ENCODE measurements at places on chromosomes 12 and 14.

GRCh38 chr14:88910386-88910785 lies 85.9 kb downstream of the TTC8 start:
- no peak for DNase-seq

- DNase-seq: no peak
These were observed 289.0 kb upstream of the RPL10L start for GRCh38 chr14:46940611-46941010.

GRCh38 chr14:83470466-83470865 lies 1936.8 kb upstream of the SEL1L start:
- DNase-seq: peak; percentile 94

GRCh38 chr14:59343585-59343984 lies 121.6 kb downstream of the GPR135 start:
- no peak for DNase-seq

- no peak for DNase-seq
These were observed 3.0 kb upstream of the SSTR1 start for GRCh38 chr14:38204719-38205115.

- DNase-seq: peak; percentile 54
These were observed 214.8 kb downstream of the CHST11 start for GRCh38 chr12:104671409-104672095.

GRCh38 chr14:20262642-20263128 lies 23.6 kb downstream of the OR11H4 start:
- DNase-seq: peak; percentile 51

DNA sequence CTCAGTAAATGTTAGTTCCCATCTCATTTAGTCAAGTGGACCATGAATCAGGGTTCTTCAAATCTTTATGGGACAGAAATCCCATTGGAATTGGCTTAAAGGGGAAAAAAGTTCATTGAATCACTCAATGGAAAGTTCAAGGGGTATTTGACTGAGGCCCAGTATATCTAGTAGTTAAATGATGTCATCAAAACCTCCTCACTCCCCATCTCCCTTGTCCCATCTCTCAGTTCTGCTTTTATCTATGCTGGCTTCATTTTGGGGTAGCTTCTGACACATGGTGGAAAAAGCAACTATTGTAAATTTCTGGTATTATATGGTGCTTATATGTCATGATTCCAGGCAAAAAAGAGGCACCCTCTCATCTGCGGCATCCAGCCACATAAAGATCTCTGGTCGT lies 51.9 kb downstream of the DAAM1 start:
- no peak for DNase-seq

GRCh38 chr12:38886064-38886463 lies 19.3 kb downstream of the CPNE8 start:
- no peak for DNase-seq

- DNase-seq: no peak
These were observed at the start of gene PLXNC1 for GRCh38 chr12:94147991-94148738. Gene PLXNC1 (plus strand): TSS chr12:94148577. CDS start chr12:94148972, 395 bp downstream.

DNA sequence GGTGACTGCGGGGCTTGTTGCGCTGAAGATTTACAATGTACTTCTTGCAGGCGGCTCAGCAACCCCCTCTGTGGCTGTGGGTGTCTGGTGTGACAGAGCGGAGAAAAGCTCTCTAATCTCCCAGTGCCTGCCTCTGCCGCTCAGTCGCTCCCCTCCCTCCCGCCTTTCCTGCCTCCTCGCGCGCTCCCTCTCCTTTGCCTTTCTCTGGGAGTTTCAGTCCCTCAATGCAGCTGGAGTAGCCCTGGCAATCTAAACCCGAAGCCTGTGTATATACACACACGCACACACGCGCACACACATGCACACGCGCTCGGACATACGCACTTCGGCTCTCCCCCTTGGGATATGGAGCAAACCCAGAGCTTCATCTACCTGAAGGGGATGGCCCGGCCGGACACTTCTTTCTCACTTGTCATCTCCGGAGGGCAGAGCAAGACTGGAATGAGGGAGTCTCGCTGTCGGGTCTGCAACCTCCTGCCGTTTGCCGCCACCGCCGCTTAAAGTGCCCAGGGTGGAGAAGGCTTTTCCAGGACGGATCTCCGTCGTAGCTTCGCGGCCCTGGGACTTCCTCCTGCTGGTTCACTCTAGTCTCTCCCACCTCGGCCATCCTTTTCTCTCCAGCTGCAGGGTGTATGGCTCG lies 599 bp upstream of the TRHDE start:
- DNase-seq: no peak

- no peak for DNase-seq
These were observed 9.2 kb downstream of the PLBD1 start for GRCh38 chr12:14558473-14558959.

DNA sequence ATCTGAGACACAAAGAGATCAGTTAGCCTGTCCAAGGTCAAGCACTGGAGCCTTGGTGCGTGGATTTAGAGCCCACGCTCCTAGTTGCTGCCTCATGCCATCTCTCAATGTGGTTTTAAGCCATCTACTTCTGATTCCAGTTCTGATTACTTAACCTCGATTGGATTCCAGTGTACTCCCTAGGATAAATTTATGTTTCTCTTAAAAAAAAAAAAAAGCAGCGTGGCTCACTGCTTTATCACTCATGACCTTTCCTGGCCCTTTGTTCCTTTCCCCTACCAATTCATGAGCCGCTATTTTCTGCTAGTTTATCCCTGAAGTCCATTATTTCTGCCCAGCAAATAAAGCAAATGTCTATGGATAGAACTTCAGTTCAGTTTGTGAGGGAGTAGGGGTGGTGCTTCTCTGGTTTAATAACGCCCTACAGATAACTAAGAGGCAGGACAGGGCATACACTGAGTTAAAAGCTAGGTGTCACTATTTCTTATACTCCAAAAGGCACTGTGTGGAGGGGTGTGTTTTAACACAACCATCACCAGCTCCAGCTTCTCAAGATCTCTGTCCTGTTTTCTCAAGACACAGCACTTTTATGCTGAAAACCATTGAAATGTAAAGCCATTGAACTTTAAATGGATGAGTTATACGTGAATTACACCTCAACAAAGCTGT lies 9.8 kb upstream of the PARP11 start:
- no peak for DNase-seq

GRCh38 chr12:16266085-16266484 lies 11.4 kb downstream of the SLC15A5 start:
- no peak for DNase-seq

- DNase-seq: no peak
These were observed 7.3 kb upstream of the RIC8B start for GRCh38 chr12:106767206-106767605.

- DNase-seq: no peak
These were observed 88.9 kb upstream of the ARHGAP5 start for GRCh38 chr14:31988244-31988643.

GRCh38 chr12:72010356-72010755 lies 71.7 kb downstream of the TPH2 start:
- no peak for DNase-seq

GRCh38 chr14:32010604-32011125 lies 66.4 kb upstream of the ARHGAP5 start:
- no peak for DNase-seq

- DNase-seq: no peak
These were observed 19.5 kb upstream of the MORN3 start for GRCh38 chr12:121688966-121689365.

Data from fibroblast of skin of left quadriceps (primary cell).